ENCODE measurements at places on chromosomes 4 and X.

DNA sequence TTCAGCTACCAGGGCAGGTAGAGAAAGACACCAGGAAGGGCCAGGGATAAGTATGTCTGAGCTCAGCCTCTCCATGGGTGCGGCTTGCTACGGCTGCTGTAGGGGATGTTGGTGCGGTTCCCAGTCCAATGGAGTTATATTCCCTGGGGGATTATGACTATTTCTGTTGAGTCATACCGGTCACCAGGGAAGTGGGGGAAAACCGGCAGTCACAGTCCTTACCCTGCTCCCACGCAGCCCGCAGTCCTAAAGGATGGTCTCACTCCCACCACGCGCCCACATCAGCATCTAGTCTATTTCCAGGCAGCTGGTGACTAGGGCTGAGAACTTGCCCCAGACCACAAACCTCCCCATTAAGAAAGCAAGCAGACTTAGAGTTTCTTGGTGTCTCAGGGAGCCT lies 191.6 kb downstream of the VEGFC start:
- no peak for DNase-seq

- DNase-seq = no peak
Measured at GRCh38 chrX:23926015-23926414, 18.2 kb downstream of the CXorf58 start.

GRCh38 chrX:312621-313331 lies 5.8 kb downstream of the GTPBP6 start:
- no peak for DNase-seq

DNA sequence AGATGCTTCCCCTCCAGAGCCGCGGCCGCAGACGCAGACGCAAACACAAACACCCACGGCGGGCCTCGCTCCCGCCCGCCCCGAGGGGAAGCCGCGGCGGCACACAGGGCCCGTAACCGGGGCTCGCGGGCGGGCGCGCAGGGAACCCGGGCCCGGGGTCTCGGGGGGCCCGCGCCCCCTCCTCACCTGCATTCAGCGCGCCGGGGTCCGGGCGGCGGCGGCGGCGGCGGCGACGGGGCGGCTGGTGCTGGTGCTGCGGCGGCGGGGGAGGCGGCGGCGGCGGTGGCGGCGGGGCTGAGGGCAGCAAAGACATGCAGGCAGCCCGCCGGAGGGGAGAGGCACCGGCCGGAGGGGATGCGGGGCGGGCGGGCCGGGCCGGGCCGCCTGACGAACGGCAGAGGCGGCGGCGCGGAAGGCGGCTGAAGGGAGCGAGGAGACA lies 255 bp upstream of the CNOT6L start:
- DNase-seq = no peak

DNA sequence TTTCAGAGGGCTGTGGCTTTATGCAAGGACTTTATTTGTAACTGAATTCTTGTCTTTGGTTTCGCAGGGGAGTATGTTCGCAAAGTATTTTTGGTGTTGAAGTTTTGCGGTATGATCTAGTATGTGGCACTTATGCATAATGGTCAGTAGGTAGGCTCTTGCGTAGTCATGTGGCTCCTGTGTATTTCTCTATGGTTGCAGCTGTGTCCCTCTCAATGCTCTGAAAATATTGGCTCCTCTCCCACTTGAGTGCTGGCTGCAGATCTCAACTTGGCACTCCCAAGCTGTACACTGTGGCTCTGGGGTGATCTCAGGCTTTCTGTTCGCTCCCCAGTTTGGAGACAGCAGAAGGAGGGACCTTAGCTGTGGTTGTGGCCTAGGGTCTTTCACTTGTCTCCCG lies 24.8 kb downstream of the ARMCX5 start:
- DNase-seq = no peak

- no peak for DNase-seq
Measured at GRCh38 chrX:28625223-28625622, 38.0 kb downstream of the IL1RAPL1 start.

GRCh38 chr4:147833254-147833653 lies 101.4 kb downstream of the ARHGAP10 start:
- no peak for DNase-seq

- DNase-seq = no peak
Measured at GRCh38 chr4:88752076-88752463, 54.4 kb upstream of the NAP1L5 start.

- no peak for DNase-seq
Measured at GRCh38 chrX:22194660-22194945, 78.1 kb upstream of the CBLL2 start.

DNA sequence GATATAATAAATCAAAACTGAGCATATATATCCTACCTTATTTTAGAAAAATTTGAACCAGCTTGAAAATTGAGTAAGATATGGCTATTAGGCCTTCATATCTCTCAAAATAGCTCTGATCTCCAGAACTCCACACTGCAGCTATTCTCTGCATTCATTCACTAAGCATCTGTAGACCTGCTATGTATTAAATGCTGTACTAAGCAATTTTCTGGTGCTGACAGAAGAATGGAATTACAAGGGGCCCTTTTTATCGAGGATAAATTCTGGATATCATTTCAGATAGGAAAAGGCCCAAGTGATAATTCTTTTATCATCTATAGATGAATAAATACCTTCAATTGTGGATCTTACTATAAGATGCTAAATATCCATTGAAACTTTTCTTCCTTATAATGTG lies 1.9 kb downstream of the THAP6 start:
- DNase-seq = no peak

- DNase-seq = no peak
Measured at GRCh38 chrX:74546984-74547383, 67.4 kb downstream of the RLIM start.

GRCh38 chrX:462853-463252 lies 76.1 kb upstream of the PPP2R3B start:
- no peak for DNase-seq

GRCh38 chr4:8568068-8568668 lies 12.0 kb upstream of the GPR78 start:
- DNase-seq = no peak

All from right kidney (tissue), 9 donors.